ENCODE measurements at places on chromosomes 3 and 15.

GRCh38 chr15:39801641-39802309 lies 19.1 kb upstream of the FSIP1 start:
- DNase-seq = no peak

GRCh38 chr15:72198356-72199204 lies 993 bp upstream of the GRAMD2A start:
- DNase-seq = no peak

GRCh38 chr3:190912736-190913135 lies 50.2 kb upstream of the GMNC start:
- no peak for DNase-seq

- no peak for DNase-seq
Measured at GRCh38 chr3:193884027-193884426, 251.9 kb upstream of the HES1 start.

- DNase-seq = peak; percentile 98
Measured at GRCh38 chr15:100602064-100602822, at the start of the genes ASB7 and LINS1. Gene ASB7 (plus strand): TSS chr15:100602589. CDS start chr15:100612217, 9,628 bp downstream. Gene LINS1 (minus strand): TSS chr15:100602184. CDS start chr15:100580842, 21,342 bp downstream.

DNA sequence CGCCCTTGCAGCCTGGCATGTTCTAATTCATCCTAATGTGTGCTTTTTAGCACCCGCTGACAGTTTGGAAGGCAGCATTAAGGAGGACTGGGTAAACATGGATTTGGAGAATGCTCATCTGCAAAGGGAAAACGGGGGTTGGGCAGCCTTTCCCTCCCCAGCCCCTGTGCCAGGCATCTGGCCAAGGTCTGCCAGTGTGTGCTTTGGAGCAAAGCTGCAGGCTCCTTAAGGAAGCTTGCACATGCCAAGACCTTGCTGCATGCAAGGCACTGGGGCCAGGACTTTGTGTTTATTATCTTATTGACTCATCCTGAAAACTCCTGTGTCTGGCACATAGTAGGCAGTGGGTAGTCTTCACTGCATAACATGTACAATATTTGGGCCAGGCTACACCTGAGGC lies 20.1 kb downstream of the FAM3D start:
- no peak for DNase-seq

- DNase-seq = no peak
Measured at GRCh38 chr15:51649659-51650521, 27.3 kb upstream of the DMXL2 start.

DNA sequence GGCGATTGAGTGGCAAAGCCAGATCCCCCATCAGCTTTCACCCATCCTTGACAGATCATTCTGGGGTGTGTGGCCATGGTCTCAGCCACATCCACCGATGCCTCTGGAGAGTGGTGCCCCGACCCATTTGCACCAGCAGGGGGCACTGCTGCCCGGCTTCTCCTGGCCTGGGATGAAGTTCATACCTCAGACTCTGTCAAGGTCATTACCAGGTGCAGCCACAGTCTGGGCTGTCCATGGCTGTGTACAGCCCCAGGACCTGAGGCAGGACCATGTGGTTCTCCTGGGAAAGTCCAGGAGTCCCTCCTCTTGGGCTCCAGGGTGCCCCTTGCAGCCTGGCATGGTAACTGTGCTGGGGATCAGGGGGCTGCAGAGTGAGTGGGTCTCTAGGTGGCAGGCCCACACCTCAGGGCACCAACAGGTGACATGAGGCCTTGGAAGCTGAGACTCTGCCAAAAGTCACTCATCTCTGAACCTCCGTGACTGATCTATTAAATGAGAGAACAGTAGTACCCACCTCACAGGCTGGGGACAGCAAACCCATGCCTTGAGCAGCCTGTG lies 67.2 kb downstream of the CACNA2D2 start:
- no peak for DNase-seq

DNA sequence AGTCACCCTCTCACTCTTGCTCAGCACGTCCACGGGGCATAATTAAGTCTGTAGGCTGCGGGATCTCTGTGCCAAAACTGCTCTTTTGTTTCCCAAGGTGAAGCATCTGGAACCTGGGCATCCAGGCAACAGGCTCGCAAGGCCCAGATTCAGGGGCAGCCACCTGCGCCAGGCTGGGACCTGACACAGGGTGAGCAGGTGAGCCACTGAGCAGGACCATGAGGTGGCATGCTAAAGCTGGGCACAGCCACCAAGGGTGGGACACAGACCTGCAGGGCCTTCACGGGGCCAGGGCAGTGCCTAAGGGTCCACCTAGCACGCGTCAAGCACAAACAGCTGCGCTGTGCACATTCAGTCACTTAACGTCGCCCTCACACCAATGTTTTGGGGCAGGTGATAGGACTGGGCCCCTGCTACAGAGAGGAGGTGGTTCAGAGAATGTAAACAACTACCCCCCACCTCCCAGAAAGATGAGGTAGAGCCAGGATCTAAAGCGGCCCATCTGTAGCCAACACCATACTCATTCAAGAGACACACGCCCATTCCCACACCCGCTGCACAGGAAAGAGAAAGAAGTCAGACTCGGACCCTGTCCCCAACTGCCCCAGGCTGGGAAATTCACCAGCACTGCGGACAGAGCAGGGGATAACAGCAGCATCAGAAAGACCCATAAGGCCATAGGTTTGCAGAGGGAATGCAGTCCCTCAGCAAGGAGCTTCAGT lies 16.3 kb downstream of the XXYLT1 start:
- DNase-seq = no peak

DNA sequence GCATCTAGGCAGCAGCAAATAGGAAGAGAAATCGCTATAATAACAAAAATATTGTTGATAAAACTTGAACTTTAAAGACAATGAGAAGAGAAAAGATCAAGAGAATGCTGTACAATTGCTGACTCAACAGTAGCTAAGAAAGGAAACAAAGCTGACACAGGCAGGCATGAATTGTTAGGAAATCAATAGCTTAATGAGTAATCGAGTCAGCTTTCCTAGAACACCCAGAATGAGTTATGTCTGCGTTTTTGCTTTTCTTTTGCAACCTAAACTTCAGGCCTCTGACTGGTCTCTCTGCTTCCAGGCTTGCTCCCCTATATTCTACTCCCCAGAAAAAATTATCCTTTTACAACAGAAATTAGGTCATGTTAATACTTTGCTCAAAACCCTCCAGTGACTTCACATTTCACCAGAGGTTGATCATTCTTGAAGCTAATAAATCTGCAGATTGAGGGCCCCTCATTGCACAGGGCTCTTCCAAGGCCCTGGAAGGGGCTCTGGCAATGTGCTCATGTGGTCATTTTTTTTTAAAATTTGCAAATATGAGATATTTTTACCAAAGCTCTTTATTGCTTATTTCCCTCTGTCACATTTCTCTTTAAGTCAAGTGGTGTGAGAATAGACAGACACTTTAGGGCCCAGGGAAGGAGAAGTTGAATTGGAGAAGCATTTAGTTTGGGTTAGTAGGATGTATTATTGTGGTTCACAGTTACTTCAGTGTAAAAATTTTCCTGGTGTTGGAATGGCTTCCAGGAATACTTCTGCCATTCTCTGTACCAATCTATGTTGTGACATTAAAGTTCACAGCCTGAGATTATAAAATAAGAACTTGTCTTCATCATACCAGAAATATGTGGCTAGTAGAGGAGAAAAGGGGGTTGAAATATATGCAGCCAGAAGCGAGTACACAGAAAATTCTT lies 116.3 kb downstream of the TMCO5A start:
- no peak for DNase-seq

- no peak for DNase-seq
Measured at GRCh38 chr3:76044601-76045600, 259.6 kb upstream of the ZNF717 start.

DNA sequence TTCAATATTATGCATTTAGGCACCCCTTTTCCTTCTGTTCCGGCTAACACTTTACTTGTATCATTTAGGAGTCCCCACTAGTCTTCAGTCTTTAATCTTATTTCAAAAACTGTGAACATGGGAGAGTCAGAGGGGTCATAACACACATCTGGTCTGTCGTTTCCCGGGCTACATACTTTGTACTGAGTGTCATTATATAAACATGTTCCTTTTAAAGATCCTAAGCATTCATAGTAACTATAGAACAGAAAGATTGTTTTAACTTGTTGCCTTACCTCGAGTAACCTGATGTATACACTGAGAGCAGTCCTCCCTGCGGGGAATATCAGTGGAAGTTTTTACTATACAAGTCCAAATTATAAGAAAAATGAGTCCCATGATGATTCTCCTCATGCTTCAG lies 78.2 kb upstream of the VEPH1 start:
- DNase-seq = no peak

DNA sequence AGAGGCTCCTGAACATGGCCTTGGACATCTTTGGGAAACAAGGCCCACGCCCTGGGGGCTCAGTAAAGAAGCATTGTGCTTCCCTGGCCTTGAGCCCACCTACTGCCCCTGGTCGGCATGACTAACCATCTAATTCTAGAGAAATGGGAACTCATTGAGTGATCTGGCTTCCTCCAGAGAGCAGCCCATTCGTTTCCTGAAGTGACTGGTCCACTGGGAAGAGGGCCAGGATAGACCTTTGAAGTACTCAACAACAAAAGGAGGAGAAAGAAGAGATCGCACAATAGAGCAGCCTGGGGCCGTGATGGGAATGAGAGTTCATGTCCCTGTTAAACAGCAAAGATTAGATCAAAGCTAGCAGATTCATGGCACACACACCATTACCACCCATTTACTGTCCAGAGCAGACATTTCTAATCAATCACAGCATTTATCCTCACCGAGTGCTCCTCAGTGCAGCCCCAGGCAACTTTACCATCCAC lies 514.4 kb upstream of the PROK2 start:
- DNase-seq = no peak

GRCh38 chr3:122890077-122890719 lies 95.3 kb downstream of the SLC49A4 start:
- DNase-seq = no peak

- no peak for DNase-seq
Measured at GRCh38 chr15:73897441-73898261, 24.3 kb downstream of the TBC1D21 start.

GRCh38 chr15:75089456-75090387 lies 66.3 kb downstream of the PPCDC start:
- no peak for DNase-seq

- no peak for DNase-seq
Measured at GRCh38 chr3:191139736-191140135, 59.3 kb upstream of the OSTN start.

DNA sequence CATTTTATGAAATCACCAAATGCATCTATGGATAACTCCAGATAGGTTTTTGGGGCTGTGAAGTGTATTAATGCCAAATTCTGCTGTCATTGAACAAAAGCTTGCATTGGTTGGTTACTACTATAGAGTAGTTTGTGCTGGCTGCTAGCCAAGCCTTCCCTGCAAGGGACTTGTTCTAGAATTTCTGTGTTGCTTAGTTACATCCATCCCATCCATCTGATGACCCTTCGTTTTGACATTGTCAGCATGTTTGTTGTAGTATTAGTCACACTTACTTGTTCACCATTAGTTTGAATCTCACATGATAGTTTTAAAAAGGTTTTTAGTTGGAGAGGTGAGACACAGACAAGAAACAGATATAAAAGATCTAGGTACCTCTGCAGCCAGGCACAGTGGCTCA lies 7.0 kb upstream of the NIPA2 start:
- DNase-seq = no peak

- DNase-seq = no peak
Measured at GRCh38 chr3:74287557-74287956, 326.9 kb downstream of the CNTN3 start.

DNA sequence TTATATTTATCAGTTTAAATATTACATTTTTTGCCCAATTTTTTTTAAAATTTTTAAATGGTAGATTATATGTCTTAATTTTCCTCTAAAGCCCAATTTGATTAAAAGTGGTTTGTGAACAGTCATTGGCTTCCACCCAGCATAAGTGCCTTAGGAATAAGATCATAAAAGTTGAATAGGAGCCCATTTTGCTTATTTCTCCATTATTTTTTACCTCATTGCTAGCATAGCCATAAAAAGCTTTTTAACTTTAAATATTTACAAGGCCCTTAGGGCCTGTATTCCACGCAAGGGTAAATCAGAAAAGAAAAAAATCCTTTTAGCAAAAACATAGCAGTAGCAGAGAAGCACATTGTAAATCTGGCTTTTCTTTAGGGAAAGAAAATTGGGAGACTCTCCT lies 9.0 kb downstream of the TTC14 start:
- no peak for DNase-seq

DNA sequence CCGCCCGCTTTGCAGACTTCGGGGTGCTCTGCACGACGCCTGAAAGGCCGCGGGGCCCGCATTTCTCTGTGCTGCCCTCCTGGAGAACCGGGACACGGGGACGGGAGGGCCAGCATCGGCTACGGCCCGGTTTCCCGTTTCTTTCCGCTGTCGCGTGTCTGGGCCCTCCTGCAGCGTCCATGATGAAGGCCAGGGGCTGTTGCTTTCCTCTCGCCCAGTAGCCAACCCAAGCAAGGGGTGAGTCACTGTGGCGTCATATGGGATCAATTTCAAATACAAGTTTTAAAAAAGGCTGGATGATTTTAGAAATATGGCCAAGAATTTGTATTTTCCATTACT lies 435 bp downstream of the SLC35G2 start:
- no peak for DNase-seq

- no peak for DNase-seq
Measured at GRCh38 chr3:172145031-172145686, 105.8 kb downstream of the FNDC3B start.

- DNase-seq = no peak
Measured at GRCh38 chr3:106337116-106337515, 468.3 kb upstream of the CBLB start.

GRCh38 chr3:111903067-111903511 lies 44.0 kb downstream of the PHLDB2 start:
- DNase-seq = no peak

GRCh38 chr3:103440539-103441203 lies 1005.9 kb downstream of the ZPLD1 start:
- no peak for DNase-seq

DNA sequence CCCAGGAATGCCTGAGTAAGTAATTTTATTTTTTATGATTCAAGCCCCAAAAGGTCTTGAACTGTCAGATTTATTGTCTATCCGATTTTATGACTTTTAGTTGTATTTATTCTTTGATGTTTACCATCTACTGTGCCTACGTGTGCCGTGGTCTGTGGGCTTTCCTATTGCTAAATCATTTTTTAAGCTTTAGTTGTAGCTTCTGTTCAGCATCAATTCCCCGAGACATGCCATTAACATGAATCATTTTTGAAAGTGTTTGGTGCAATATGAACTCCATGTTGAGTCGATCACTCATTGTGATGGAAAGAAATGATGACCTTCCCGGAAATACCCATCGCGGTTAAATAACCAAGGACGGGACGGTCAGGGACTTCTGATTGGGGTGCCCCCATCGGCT lies 268.7 kb upstream of the THRB start:
- no peak for DNase-seq

DNA sequence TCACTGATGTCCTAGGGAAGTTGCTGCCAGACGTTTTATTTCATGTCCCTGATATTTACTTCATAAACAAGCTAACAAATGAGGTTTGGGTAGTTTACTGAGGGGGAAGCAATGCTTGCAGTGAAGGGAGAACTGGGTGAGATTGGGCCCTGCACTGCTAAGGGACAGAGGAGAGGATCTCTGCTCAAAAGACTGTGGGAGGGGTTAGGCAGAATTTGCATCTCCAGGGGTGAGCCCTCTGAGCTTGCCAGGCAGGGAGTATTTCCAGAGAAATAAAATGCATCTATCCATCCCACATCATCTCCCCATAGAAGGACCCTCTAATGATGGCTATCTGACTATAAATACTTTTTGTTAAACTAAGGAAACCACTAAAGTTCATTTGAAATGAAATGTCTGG lies 215.6 kb downstream of the CBLB start:
- DNase-seq = no peak

- no peak for DNase-seq
Measured at GRCh38 chr3:28664123-28664522, 315.5 kb upstream of the AZI2 start.
